Stomach (tissue), 19 donors: ENCODE measurements at places on chromosomes 4 and X. TPM values are rescaled to one million over a fixed set of nuclear protein-coding genes. Genes with fewer than 3 reads are reported as not detected.

DNA sequence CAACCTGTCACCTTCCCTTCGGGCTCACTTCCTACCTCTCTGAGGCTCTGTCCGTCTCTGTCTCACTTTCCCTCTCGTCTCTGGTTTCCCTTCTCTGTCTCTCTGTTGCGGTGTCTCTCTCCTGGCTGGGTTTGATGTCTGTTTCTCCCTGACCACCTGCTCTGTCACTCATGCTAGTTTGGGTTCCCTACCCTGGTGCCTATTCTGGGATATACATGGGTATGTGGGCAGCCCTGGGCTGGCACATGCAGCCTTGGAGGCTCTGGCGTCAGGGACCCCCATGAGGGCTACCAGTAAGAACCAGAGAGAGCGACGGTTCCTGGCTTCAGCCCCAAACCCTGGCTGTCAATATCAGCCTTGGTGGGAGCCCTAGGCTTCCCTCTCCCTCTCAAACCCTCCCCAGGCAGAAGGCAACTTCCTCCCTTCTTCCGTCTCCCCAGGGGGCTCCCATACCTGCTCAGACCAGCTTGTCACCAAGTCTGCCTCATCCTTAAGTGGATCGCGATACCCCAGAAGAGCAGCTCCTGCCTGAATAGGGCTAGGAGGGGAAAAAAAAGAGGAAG is 314 bp downstream of the DNASE1L1 start:
- H3K36me3 ChIP-seq: no peaks in the 10 kb centered on the region
- H3K4me1 ChIP-seq: peaks cover 36% of the 10 kb centered on the region
- no peak for DNase-seq
- H3K27ac ChIP-seq: peak overlapping the region; percentile 71
- no peaks in the 10 kb centered on the region for H3K27me3 ChIP-seq

DNA sequence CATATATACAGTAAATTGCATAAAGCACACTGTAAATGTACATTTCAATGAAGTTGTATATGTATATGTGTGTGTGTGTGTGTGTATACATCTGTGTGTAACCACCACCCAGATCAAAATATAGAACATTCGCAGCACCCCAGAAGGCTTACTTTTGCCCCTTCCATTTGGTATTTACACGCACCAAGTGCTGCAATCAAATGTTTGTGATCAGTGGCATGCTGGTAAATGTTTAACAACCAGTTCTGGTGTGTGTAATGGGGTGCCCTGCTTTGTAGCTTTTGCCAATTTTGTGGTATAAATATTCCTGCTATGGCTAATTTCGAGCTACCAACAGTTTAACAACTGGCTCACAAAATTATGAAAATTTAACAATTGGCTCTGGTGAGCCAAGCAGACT is 101.3 kb downstream of the RTL5 start:
- DNase-seq: no peak
- H3K27me3 ChIP-seq: peaks cover 7% of the 10 kb centered on the region
- H3K27ac ChIP-seq: peak overlapping the region; percentile 40
- no peaks in the 10 kb centered on the region for H3K36me3 ChIP-seq
- no peak overlapping the region for H3K4me3 ChIP-seq
- H3K4me1 ChIP-seq: peaks cover 10% of the 10 kb centered on the region

The GLRB gene
- 5.1 TPM for total RNA-seq

- H3K4me1 ChIP-seq: no peaks in the 10 kb centered on the region
- DNase-seq: no peak
- H3K4me3 ChIP-seq: no peak overlapping the region
- H3K36me3 ChIP-seq: no peaks in the 10 kb centered on the region
These were observed 2104.2 kb downstream of the PCDH7 start for GRCh38 chr4:32824336-32824735.

The HAND2 gene
- 23.3 TPM for total RNA-seq

DNA sequence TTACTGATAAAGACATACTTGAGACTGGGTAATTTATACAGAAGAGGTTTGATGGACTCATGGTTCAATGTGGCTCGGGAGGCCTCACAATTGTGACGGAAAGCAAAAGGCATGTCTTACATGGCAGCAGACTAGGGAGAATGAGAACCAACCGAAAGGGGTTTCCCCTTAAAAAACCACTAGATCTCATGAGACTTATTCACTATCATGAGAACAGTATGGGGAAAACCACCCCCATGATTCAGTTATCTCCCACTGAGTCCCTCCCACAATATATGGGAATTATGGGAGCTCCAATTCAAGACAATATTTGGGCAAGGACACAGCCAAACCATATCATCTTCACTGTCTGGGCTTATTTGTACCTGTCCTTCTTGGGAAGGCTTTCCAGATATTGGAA is 22.8 kb upstream of the MUC7 start:
- no peaks in the 10 kb centered on the region for H3K36me3 ChIP-seq
- H3K4me3 ChIP-seq: no peak overlapping the region
- no peak for DNase-seq
- H3K27ac ChIP-seq: no peak overlapping the region

The COL25A1 gene
- not detected for total RNA-seq

- peaks cover 98% of the 10 kb centered on the region for H3K36me3 ChIP-seq
- H3K27ac ChIP-seq: no peak overlapping the region
- H3K4me3 ChIP-seq: no peak overlapping the region
These were observed 81.4 kb downstream of the IRF2 start for GRCh38 chr4:184392748-184393559.

The MAP7D3 gene
- total RNA-seq: 7.5 TPM

DNA sequence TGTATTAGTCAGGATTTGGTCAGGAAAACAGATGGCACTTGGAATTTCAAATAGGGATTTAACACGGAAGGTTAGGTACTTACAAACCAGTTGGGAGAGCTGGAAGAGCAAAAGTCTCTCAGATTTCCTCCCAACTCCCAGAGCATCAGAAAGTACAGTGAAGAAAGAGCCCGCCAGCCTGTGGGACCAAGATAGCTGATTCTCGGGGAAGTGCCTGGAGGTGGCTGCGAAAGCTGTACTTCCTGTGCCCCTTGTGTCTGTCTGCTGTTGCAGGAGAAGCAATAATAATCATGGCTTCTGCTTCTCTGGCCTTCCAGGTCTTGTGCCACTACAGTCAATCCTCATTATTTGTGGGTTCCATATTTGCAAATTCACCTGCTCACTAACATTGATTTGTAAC is 221.0 kb upstream of the BCOR start:
- H3K4me1 ChIP-seq: no peaks in the 10 kb centered on the region
- DNase-seq: no peak
- H3K27ac ChIP-seq: no peak overlapping the region
- H3K4me3 ChIP-seq: no peak overlapping the region

- peak; percentile 27 for DNase-seq
- peaks cover 16% of the 10 kb centered on the region for H3K36me3 ChIP-seq
- H3K27me3 ChIP-seq: no peaks in the 10 kb centered on the region
- H3K4me1 ChIP-seq: no peaks in the 10 kb centered on the region
These were observed 929 bp downstream of the ZBTB33 start for GRCh38 chrX:120251471-120252011.

The CT45A5 gene
- total RNA-seq: not detected

DNA sequence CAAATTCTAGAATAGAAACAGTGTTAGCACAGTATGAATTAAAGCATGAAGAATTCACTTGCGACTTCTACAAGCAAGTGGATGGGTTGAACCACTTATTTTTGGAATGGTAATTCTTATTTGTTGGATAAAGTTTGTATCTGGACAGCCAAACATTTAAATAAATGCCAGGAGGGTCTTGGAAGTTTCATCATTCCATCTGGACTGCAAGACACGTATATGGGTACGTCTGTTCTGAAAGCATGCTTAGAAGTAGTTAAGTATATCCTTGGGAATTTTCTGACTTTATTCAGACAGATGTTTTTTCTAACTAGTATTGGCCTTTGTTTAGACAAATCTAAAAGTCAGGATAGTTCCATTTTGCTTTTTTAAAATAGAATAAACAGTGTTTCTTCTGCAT is 77.5 kb upstream of the CASK start:
- no peak overlapping the region for H3K4me3 ChIP-seq
- no peak overlapping the region for H3K27ac ChIP-seq
- no peaks in the 10 kb centered on the region for H3K27me3 ChIP-seq
- H3K4me1 ChIP-seq: no peaks in the 10 kb centered on the region
- H3K36me3 ChIP-seq: no peaks in the 10 kb centered on the region
- no peak for DNase-seq

- H3K27me3 ChIP-seq: no peaks in the 10 kb centered on the region
- no peak overlapping the region for H3K4me3 ChIP-seq
- no peak overlapping the region for H3K27ac ChIP-seq
- no peak for DNase-seq
- no peaks in the 10 kb centered on the region for H3K36me3 ChIP-seq
These were observed 31.8 kb upstream of the LIMCH1 start for GRCh38 chr4:41506130-41506529.

- no peaks in the 10 kb centered on the region for H3K4me1 ChIP-seq
- no peak for DNase-seq
- H3K4me3 ChIP-seq: no peak overlapping the region
- no peak overlapping the region for H3K27ac ChIP-seq
- no peaks in the 10 kb centered on the region for H3K27me3 ChIP-seq
These were observed 1142.5 kb upstream of the IGFBP7 start for GRCh38 chr4:58252656-58253055.
